Activated CD4-positive, alpha-beta T cell treated with anti-CD3 and anti-CD28 coated beads, Interleukin-2, amount 10 ng/mL, durations not matched to agents 7 days and 5 days (primary cell): ENCODE measurements at places on chromosomes 6 and 20. TPM values are rescaled to one million over a fixed set of nuclear protein-coding genes. Genes with fewer than 3 reads are reported as not detected.

HAO1 gene
- total RNA-seq = not detected

KIF25 gene
- total RNA-seq = not detected

LPA gene
- not detected for total RNA-seq

SLC35F1 gene
- not detected for total RNA-seq

BHLHE23 gene
- not detected for total RNA-seq
